Stimulated activated CD4-positive, alpha-beta T cell treated with anti-CD3 and anti-CD28 coated beads, Interleukin-12 subunit alpha, Interleukin-12 subunit beta, amount 100 ng/mL, for 24 hours (primary cell): ENCODE measurements at places on chromosomes 12 and 14.

DNA sequence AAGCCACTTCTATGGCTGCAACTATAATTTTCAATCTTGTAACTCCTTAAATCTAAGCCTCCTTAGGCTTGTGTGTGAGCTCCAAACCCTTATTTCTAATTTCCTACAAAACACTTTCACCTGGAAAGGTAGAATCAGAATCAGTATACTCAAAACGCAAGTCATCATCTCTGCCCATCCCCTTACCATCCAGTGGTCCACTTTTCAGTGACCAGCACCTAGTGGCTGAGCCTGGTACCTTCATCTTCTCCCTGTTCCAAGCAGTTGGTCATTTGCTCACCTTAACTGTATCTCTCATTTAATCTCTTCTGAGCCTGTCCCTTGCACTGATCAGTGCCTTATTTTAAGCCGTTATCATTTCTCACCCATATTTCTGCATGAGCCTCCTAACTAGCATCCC is 107.9 kb downstream of the PPM1H start:
- no peak for DNase-seq

GRCh38 chr12:131137836-131138637 is 184.3 kb downstream of the ADGRD1 start:
- DNase-seq, result no peak

DNA sequence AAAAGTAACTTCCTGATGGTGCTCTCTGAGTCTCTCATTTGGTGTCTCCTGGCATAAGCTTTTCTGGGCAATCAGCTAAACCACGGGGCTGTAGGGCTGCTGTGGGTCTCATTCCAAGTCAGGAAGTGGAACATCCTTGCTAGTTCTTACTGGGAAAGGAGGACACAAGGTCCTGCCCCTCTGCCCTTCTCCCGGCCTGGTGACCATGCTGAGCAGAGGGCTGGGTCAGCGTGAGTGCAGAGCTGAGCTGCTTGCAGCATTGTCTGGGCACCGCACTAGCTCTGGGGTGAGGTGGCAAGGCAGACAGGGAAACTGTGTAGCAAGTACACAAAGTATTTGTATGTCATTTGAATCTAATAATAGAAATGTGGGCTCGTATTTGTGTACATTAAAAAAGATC is 45.0 kb upstream of the ASPG start:
- DNase-seq, result no peak

GRCh38 chr12:63226792-63227463 is 75.9 kb upstream of the AVPR1A start:
- DNase-seq, result no peak

GRCh38 chr14:29799464-29800095 is 128.1 kb downstream of the PRKD1 start:
- no peak for DNase-seq

DNA sequence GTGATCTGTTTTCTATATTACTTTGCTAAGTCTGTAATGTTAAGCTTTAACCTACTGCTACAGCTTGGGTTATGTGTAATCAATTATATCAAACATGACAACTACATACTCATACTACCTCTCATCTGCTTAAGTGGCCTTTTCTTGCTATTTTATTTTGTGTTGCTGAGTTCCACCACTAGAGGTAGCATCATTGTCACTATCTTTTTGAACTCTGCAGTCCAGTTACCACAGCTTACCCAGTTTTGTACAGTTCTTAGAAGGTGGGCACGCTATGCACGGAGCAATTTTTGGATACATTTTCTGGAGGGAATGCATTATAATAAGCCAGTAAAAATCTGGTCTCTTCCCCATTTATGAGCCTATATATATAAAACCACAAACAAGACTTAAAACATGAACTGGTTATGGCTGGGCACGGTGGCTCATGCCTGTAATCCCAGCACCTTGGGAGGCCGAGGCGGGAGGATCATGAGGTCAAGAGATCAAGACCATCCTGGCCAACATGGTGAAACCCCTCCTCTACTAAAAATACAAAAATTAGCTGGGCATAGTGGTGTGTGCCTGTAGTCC is 48.5 kb downstream of the SAV1 start:
- no peak for DNase-seq

DNA sequence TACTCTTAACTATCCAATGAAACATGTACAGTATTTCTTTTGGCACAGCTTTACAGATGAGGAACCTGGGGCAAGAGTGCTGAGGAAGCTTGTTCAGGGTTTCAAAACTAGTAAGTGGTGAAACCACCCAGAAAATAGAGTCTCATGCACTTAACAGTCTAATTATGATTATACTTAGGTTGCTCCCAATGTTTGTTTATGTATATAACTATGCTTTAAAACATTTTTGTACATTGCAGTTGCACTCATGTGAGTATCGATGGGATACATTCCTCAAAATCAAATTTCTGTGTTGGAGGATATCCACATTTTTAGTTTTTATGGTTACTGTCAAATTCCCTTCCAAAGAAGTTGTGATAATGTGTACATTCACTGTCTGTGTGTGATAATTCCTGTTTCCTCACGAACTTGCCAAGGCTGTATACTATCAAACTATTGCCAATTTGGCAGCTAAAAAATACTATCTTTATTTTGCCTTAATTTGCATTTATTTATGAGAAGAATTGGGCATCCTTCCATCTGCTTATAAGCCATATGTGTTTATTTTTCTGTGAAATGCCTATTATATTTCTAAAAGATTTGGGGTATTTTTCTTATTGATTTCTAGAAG is 143.9 kb upstream of the SSTR1 start:
- no peak for DNase-seq

DNA sequence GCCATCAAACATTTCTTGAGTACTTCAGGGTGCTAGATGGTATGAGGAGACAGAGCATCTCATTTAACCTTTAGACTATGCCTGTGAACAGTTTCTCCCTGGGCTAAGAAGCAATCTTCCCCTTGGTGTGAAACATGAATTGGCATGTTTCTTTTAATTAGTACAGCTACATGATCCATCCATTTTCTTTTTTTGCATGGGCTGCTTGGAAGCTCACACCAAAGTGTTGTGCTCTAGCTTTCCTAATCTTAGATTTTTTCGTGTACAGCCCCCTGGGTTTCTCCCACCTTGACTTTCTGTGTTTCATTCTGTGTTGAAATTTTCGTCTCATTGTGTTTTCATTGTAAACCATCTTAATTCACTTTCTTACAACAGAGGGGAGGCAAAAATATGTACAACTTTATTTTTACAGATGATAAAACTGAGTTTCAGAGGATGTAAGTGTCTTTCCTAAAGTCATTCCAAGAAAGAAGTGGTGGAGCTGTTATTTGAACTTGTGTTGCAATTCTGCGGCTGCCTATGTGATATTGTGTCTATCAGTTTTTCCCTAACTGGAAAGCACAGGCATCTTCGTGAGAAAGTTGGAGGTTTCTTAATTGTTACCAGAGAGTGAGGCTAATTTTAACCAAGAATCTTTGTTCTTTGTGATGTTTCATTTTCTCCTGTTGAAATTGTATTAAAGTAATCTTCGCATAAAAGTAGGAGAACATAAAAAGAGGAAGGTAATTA is 64.5 kb downstream of the DAAM1 start:
- no peak for DNase-seq

DNA sequence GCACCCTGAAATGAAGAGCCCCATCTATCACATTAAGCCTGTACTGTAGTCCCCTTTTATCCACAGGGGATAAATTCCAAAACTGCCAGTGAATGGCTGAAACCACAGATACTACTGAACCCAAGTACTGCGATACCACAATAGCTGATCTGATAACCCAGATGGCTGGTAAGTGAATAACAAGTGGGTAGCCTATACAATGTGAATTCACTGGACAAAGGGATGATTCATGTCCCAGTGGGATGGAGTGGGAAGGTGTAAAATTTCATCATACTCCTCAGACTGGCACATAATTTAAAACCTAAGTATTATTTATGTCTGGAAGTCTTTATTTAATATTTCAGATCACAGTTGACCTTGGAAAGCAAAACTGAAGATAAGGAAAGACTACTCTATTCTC is 201.3 kb downstream of the GPHN start:
- DNase-seq, result no peak

DNA sequence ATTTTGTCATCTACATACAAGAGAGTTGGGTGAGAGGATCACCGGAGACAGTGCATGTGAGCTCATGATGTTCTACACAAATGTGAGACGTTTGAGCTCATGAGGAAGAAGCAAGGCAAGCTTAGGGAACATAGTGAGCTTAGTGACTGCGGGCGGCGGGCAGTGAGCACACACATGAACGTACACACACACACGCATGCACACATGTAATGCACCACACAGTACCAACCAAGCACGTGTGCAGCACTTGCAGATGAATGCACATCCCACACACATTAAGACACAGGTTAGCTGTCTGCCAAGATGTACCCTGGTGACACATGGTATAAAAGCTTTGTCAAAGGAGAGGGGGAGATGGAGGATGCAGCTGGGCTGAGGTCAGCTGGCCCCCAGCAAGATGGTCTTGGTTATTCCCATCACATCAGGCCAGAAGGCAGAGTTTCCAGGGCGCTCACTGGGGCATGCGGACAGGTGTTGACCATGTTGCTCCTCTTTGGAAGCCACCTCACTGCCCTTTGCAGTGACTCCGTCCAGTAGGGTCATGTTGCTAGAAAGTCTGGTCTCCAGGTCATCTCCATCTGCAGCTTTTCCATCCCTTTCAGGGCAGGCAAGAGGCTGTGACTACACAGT is 8.7 kb upstream of the CACNA2D4 start:
- no peak for DNase-seq

DNA sequence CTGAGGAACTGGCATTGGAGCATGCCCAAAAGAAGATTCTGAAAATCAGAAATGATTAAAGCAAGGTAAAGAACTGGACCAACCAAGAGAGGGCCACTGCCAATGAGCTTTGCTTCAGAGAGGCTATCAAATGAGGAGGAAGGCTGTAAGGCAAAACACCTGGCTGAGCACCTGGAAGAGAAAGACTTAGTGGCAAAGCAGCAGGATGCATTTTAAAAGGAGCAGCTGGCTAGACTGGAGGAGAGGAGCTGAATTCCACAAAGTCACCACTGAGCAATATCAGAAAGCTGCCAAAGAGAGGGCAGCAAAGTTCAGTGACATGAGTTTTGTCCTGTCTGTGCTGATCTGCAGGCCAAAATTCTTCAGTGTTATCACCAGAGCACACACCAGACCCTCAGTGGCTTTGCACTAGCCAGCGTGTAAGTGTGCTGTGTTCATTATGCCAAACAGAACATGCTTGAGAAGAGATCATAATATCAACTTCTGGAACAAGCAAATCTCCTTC is 338.7 kb downstream of the TRHDE start:
- no peak for DNase-seq

DNA sequence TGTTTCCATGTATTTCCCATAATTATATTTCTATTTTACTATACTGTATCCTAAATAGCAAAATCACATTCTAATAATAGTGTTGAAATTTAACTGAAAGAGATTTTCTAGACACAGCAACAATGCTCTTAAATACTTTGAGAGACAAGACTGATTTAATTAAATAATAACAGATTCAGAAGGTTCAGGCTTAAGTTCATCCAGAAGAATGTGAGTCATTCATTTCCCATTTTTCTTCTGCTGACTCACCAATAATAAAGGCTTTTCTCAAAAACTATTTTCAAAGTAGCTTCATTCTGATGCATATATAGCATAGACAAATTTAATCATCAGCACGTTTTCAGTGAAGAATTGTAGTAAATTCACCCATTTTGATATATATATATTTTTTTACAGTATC is 481.4 kb downstream of the MDGA2 start:
- no peak for DNase-seq
